IgD-negative memory B cell (primary cell): ENCODE measurements at places on chromosomes 6 and 20. TPM values are rescaled to one million over a fixed set of nuclear protein-coding genes. Genes with fewer than 3 reads are reported as not detected.

The SNAP25 gene
- not detected for polyA plus RNA-seq

The NHSL1 gene
- polyA plus RNA-seq, result not detected

The LRRC1 gene
- 5.0 TPM for polyA plus RNA-seq

The L3MBTL1 gene
- 0.88 TPM for polyA plus RNA-seq

The NNAT gene
- not detected for polyA plus RNA-seq

The PRRT1 gene
- polyA plus RNA-seq, result not detected

The DDX43 gene
- polyA plus RNA-seq, result 1.9 TPM

The BTBD3 gene
- polyA plus RNA-seq, result not detected

The PCMTD2 gene
- polyA plus RNA-seq, result 35.7 TPM

The SLC26A8 gene
- not detected for polyA plus RNA-seq

The MAK gene
- polyA plus RNA-seq, result 0.18 TPM

The BTN1A1 gene
- 3.7 TPM for polyA plus RNA-seq
